ENCODE measurements at places on chromosomes 3 and 15. TPM values are rescaled to one million over a fixed set of nuclear protein-coding genes. Genes with fewer than 3 reads are reported as not detected.

Gene LEKR1
- 1.9 TPM for total RNA-seq

Gene PLA2G4E
- total RNA-seq, result 0.09 TPM

Gene PDZRN3
- 17.9 TPM for total RNA-seq

Gene PPP1R2
- 42.6 TPM for total RNA-seq

Gene GUCA1C
- not detected for total RNA-seq

Data from mucosa of descending colon (tissue), 3 donors.